Activated CD8-positive, alpha-beta T cell treated with anti-CD3 and anti-CD28 coated beads for 36 hours (primary cell): ENCODE measurements at places on chromosomes 1 and 21.

DNA sequence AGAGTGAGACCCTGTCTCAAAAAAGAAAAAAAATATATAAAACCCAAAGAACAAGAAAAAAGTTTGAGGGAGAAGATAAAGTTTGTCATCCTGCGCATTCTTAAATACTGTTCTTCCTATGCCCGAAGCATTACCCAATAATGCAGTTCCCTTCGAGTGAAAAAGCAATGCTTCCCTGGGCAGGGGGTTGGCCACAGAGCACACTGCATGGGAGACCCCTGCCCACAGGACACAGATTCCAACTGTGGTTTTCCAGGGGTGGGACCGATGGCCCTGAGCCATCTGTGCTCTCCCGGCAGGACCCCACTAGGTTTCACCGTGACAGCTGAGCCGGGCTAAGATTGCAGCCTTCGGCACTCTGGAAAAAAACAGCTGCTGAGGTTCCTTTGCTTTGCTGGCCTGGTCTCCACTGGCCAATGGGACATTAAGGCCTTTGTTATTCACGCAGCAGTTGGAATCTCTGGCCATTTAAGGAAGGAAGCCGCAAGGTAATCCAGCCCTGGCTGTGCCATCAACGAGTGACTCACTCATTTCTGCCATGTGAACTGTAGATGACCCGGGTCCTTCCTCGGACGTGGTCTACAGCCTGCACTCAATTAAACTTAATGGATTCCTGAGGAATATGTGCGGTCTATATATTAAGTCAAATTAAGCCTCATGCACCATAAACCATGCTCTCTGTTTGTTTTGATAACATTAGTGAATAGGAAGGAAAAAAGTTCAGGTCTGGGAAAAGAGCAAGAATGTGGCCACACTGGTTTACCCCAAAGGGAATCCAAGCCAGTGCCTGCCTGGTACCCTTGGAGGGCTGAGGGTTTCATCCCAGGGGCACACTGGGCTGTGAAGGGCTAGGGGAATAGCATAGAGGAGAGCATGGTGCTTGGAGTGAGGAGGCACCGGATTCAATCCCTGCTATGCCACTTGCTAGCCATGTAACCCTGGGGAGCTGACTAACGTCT, 163.2 kb downstream of the ZBTB18 start:
- H3K4me3 ChIP-seq = no peak overlapping the region
- H3K36me3 ChIP-seq = no peaks in the 10 kb centered on the region
- no peaks in the 10 kb centered on the region for H3K27me3 ChIP-seq
- no peaks in the 10 kb centered on the region for H3K4me1 ChIP-seq
- no peak for DNase-seq
- H3K27ac ChIP-seq = no peak overlapping the region

- peaks cover 1% of the 10 kb centered on the region for H3K27me3 ChIP-seq
- H3K4me1 ChIP-seq = no peaks in the 10 kb centered on the region
- no peaks in the 10 kb centered on the region for H3K36me3 ChIP-seq
- no peak for DNase-seq
- no peak overlapping the region for H3K27ac ChIP-seq
- no peak overlapping the region for H3K4me3 ChIP-seq
Measured at GRCh38 chr1:19569786-19570185, 74.3 kb upstream of the NBL1 start.

- no peak overlapping the region for H3K27ac ChIP-seq
- H3K4me3 ChIP-seq = no peak overlapping the region
- H3K4me1 ChIP-seq = no peaks in the 10 kb centered on the region
- no peaks in the 10 kb centered on the region for H3K36me3 ChIP-seq
Measured at GRCh38 chr1:109293026-109293425, 10.1 kb upstream of the PSRC1 start.

- H3K4me1 ChIP-seq = no peaks in the 10 kb centered on the region
- DNase-seq = no peak
- H3K27ac ChIP-seq = no peak overlapping the region
- H3K36me3 ChIP-seq = no peaks in the 10 kb centered on the region
- H3K4me3 ChIP-seq = no peak overlapping the region
- no peaks in the 10 kb centered on the region for H3K27me3 ChIP-seq
Measured at GRCh38 chr1:87226341-87226760, 102.3 kb upstream of the LMO4 start.

- H3K4me3 ChIP-seq = no peak overlapping the region
- H3K4me1 ChIP-seq = peaks cover 16% of the 10 kb centered on the region
- H3K27me3 ChIP-seq = peaks cover 3% of the 10 kb centered on the region
- DNase-seq = no peak
Measured at GRCh38 chr1:31755850-31756492, 8.2 kb downstream of the ADGRB2 start.

DNA sequence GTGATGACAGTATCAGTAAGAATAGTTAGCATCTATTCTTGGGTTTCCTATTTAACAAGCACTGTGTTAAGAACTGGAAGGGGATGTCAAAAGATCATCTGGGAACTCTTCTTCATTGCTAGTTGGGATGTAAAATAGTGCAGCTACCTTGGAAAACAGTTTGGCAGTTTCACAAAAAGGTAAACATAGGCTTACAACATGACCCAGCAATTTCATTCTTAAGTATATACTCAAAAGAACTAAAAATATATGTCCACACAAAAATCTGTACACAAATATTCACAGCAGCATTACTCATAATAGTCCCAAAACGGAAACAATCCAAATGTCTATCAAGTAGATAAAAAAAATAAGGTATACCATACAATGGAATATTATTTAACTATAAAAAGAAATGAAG, 45.7 kb downstream of the DIPK1A start:
- no peaks in the 10 kb centered on the region for H3K27me3 ChIP-seq
- DNase-seq = no peak
- no peak overlapping the region for H3K4me3 ChIP-seq
- H3K27ac ChIP-seq = no peak overlapping the region

GRCh38 chr1:25959611-25960010, 38.3 kb downstream of the PAFAH2 start:
- no peak for DNase-seq
- no peaks in the 10 kb centered on the region for H3K27me3 ChIP-seq
- no peak overlapping the region for H3K4me3 ChIP-seq
- H3K36me3 ChIP-seq = peaks cover 39% of the 10 kb centered on the region
- no peak overlapping the region for H3K27ac ChIP-seq
- H3K4me1 ChIP-seq = peaks cover 4% of the 10 kb centered on the region

- no peaks in the 10 kb centered on the region for H3K27me3 ChIP-seq
- DNase-seq = no peak
- H3K4me3 ChIP-seq = no peak overlapping the region
Measured at GRCh38 chr21:44614161-44614631, 2.3 kb downstream of the KRTAP10-8 start.

DNA sequence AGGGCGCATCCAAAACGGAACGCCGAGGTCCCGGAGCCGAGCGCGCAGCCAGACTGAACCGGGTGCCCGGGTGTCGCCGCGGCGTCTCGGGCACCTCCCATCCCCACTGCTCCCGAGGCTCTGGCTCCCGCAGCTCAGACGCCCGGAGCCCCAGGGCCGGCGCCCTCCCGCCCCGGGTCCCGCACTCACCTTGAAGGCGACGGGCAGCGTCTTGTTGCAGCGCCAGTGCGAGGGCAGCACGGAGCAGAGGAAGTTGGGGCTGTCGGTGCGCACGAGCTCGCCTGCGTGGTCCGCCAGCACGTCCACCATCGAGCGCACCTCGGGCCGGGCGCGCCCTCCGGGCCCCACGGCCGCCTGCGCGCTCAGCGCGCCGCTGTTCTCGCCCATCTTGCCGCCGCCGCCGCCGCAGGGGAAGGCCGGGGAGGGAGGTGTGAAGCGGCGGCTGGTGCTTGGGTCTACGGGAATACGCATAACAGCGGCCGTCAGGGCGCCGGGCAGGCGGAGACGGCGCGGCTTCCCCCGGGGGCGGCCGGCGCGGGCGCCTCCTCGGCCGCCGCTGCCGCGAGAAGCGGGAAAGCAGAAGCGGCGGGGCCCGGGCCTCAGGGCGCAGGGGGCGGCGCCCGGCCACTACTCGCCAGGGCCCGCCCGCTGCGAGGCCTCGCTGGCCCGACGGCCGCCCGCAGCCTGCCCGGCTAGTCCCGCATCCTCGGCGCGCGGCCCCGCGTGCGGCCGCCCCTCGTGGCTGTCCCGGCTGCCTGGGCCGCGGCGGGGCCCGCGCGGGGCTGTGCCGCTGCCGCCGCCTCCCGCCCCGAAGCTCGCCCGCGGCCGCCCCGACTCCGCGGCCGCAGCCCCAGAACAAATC, 447 bp downstream of the RUNX3 start:
- peaks cover 62% of the 10 kb centered on the region for H3K4me1 ChIP-seq
- H3K27ac ChIP-seq = peak overlapping the region; percentile 90
- no peaks in the 10 kb centered on the region for H3K27me3 ChIP-seq
- DNase-seq = peak; percentile 68
- H3K4me3 ChIP-seq = peak overlapping the region; percentile 96

- no peaks in the 10 kb centered on the region for H3K27me3 ChIP-seq
- H3K4me1 ChIP-seq = no peaks in the 10 kb centered on the region
- H3K36me3 ChIP-seq = peaks cover 4% of the 10 kb centered on the region
Measured at GRCh38 chr21:25881524-25882376, 147.0 kb downstream of the GABPA start.

GRCh38 chr1:193525917-193526710, 339.7 kb upstream of the B3GALT2 start:
- H3K27ac ChIP-seq = no peak overlapping the region
- no peak overlapping the region for H3K4me3 ChIP-seq
- peak; percentile 17 for DNase-seq
- no peaks in the 10 kb centered on the region for H3K27me3 ChIP-seq
- H3K36me3 ChIP-seq = no peaks in the 10 kb centered on the region

- H3K27me3 ChIP-seq = no peaks in the 10 kb centered on the region
- H3K4me1 ChIP-seq = peaks cover 40% of the 10 kb centered on the region
- peak overlapping the region; percentile 86 for H3K4me3 ChIP-seq
- peak; percentile 48 for DNase-seq
Measured at GRCh38 chr1:101237229-101237837, 514 bp downstream of the S1PR1 start.

DNA sequence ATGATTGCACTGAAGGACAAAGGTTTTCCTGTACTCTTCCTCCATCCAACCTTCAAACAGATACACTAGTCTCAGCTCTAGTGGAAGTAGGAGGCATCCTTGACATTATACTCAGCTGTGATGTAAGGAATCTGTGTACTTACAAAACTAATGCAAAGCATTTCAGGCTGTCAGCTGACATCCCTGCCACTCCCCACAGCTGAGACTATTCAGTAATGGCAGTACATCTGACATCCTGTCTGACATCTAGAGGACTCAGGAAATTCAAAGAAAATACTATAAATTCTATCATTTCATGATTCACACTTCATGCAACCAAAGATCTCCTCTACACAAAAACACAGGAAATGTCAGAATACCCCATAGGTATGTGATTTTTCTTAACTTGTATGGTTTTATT, 325.8 kb downstream of the SMYD3 start:
- peaks cover 13% of the 10 kb centered on the region for H3K36me3 ChIP-seq
- no peak overlapping the region for H3K27ac ChIP-seq
- H3K4me3 ChIP-seq = no peak overlapping the region
- peak; percentile 5 for DNase-seq
- H3K27me3 ChIP-seq = no peaks in the 10 kb centered on the region
- peaks cover 8% of the 10 kb centered on the region for H3K4me1 ChIP-seq

DNA sequence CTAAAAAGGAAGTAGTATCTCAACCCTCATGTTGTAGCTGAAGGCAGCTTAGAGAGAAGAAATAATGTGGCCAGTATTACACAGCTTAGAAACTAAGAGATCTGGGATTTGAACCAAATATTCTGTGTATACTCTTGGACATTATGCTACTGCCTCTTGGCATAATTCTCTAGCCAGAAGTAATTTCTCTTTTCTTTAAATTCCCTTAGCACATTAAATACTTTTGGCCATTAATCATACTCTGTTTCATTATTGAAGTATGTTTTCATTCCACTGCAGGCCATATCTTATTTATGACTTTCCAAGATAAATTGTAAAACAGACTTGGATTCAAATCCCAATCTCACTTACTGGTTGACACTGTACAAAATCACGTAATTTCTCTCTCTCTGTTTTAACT, 181.3 kb upstream of the SPAG17 start:
- H3K36me3 ChIP-seq = no peaks in the 10 kb centered on the region
- H3K4me3 ChIP-seq = no peak overlapping the region
- no peaks in the 10 kb centered on the region for H3K4me1 ChIP-seq
- H3K27ac ChIP-seq = no peak overlapping the region
- no peak for DNase-seq

GRCh38 chr1:8847990-8848389, 30.5 kb downstream of the ENO1 start:
- H3K4me1 ChIP-seq = no peaks in the 10 kb centered on the region
- no peaks in the 10 kb centered on the region for H3K27me3 ChIP-seq

DNA sequence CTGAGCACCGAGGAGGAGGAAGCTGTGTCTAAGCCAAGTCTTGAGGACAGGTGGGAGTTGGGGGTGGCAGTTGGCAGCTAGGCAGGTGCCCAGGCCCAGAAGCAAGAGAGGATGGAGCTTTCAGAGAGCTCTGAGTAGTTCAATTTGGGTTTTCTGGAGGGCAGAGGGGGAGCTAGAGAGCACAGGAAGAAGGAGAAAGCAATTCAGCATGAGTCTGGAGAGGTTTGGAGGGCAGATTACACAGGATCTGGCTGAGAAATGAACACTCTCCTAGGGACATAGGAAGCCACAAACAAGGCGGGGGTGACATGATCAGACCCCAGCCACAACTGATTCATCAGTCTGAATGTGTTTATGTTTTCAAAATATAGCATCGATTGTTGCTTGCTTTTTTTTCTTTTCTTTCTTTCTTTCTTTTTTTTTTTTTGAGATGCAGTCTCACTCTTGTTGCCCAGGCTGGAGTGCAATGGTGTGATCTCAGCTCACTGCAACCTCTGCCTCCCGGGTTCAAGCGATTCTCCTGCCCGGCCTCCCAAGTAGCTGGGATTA, 23.8 kb downstream of the PTPRF start:
- H3K27me3 ChIP-seq = peaks cover 10% of the 10 kb centered on the region
- H3K36me3 ChIP-seq = no peaks in the 10 kb centered on the region
- no peak overlapping the region for H3K27ac ChIP-seq
